GM23248 (cell line): ENCODE measurements at places on chromosomes 5 and 9. TPM values are rescaled to one million over a fixed set of nuclear protein-coding genes. Genes with fewer than 3 reads are reported as not detected.

GRCh38 chr5:38551030-38552017 is 5.1 kb downstream of the LIFR start:
- DNase-seq: peak; percentile 81

- DNase-seq: peak; percentile 93
Measured at GRCh38 chr5:161094411-161094810, 242.4 kb upstream of the ATP10B start.

GRCh38 chr5:38753776-38754175 is 92.0 kb upstream of the OSMR start:
- DNase-seq: no peak

- DNase-seq: peak; percentile 76
Measured at GRCh38 chr5:91219091-91219802, 163.9 kb downstream of the ARRDC3 start.

GRCh38 chr5:73393611-73394489 is 54.7 kb downstream of the FOXD1 start:
- DNase-seq: no peak

DNA sequence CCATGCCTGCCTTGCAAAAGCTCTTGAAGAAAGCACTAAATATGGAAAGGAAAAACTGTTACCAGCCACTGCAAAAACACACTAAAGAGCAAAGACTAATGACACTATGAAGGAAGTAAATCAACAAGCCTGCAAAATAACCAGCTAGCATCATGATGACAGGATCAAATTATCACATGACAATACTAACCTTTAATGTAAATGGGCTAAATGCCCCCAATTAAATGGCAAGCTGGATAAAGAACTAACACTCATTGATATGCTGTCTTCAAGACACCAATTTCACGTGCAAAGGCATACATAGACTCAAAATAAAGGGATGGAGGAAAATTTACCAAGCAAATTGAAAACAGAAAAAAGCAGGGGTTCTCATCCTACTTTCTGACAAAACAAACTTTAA is 231.8 kb upstream of the RGMB start:
- no peak for DNase-seq

GRCh38 chr5:103646698-103647614 is 84.4 kb upstream of the NUDT12 start:
- no peak for DNase-seq

DNA sequence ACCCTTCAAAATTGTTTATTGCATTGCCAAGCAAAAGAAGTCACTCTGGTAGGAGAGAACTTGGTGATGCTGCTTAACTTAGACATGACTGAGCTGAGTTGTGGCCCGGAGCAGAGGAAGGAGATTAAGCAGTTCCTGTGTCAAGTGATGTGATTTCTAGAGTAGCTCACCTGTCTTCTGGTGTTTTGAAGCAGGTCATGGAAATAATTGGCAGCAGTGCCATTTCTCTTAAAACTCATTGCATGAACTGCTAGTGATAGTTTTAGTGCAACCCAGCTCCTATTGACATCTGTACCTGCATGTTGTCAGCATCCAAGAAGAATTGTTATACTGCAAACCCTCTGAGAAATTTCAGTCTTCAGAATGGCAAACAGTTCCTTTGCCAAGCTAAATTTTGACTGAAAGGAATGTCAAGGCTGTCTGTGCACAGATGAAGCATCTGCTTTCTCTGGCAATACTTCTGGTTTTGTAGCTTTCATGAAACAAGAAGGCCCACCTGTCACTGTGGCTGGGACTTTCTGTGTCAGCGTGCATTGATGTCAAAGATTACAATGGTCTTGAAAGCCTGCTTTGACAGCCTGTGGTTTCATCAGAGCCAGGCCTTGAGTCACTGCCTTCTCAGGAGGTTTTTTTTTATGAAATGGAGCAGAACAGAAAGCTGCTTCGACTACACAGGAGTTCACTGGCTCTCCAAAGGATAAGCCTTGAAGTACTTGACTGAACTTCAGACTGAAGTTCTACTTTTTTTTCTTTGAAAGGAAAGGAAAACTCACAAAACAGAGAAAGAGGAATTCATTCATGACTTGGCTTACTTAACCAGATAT is 90.6 kb downstream of the RALGPS1 start:
- peak; percentile 57 for DNase-seq

- DNase-seq: peak; percentile 11
Measured at GRCh38 chr9:112404508-112404932, 24.6 kb downstream of the HSDL2 start.

STPG3 gene
- total RNA-seq: not detected in 2 replicates

DPM2 gene
- 27.0 and 33.3 TPM in 2 replicates for total RNA-seq

IRX1 gene
- total RNA-seq: 25.9 and 32.5 TPM in 2 replicates

OMD gene
- 0.11 TPM in 1 of 2 replicates, not detected in the other for total RNA-seq

CATSPER3 gene
- total RNA-seq: 0.11 TPM in 1 of 2 replicates, not detected in the other
